Mesenteric fat pad (tissue), 1 donor: ENCODE measurements at places on chromosomes 1 and 21. TPM values are rescaled to one million over a fixed set of nuclear protein-coding genes. Genes with fewer than 3 reads are reported as not detected.

ZNF683 gene
- total RNA-seq: not detected

LCA5L gene
- total RNA-seq: 0.55 TPM

LRRC41 gene
- total RNA-seq: 70.0 TPM

GUCA2B gene
- not detected for total RNA-seq

CCDC27 gene
- not detected for total RNA-seq

IFNGR2 gene
- 150 TPM for total RNA-seq

TTC39A gene
- total RNA-seq: 0.45 TPM

S100A16 gene
- total RNA-seq: 107 TPM

IER5 gene
- total RNA-seq: 9.9 TPM

FABP3 gene
- total RNA-seq: 9.1 TPM

TCHH gene
- total RNA-seq: 1.1 TPM

NPHS2 gene
- not detected for total RNA-seq

SYTL1 gene
- 1.9 TPM for total RNA-seq

CTXND2 gene
- not detected for total RNA-seq

C4BPA gene
- not detected for total RNA-seq

GSTM5 gene
- total RNA-seq: 13.1 TPM

C1QA gene
- 347 TPM for total RNA-seq

MYOG gene
- not detected for total RNA-seq

EPHA2 gene
- total RNA-seq: 17.6 TPM

RAD54L gene
- not detected for total RNA-seq

FAM151A gene
- 0.84 TPM for total RNA-seq

TSEN15 gene
- 25.8 TPM for total RNA-seq

SLC22A15 gene
- total RNA-seq: 5.1 TPM

HCRTR1 gene
- 0.39 TPM for total RNA-seq

MORN1 gene
- 4.4 TPM for total RNA-seq

HES3 gene
- total RNA-seq: not detected

IRF6 gene
- total RNA-seq: 0.74 TPM

ALG14 gene
- total RNA-seq: 8.1 TPM

PLA2G5 gene
- 5.5 TPM for total RNA-seq

UBE2U gene
- not detected for total RNA-seq

CFHR2 gene
- not detected for total RNA-seq

ZNF593 gene
- 32.7 TPM for total RNA-seq

WNT3A gene
- not detected for total RNA-seq

CENPF gene
- 0.51 TPM for total RNA-seq

TACSTD2 gene
- total RNA-seq: 1.7 TPM

DMBX1 gene
- 0.45 TPM for total RNA-seq

RAB3B gene
- not detected for total RNA-seq
